Hepatocyte (in vitro differentiated cells): ENCODE measurements at places on chromosomes 2 and 18. TPM values are rescaled to one million over a fixed set of nuclear protein-coding genes. Genes with fewer than 3 reads are reported as not detected.
A peak's percentile ranks its signal among the peaks of the same experiment; 100 is the strongest.

The SPATA3 gene
- total RNA-seq: not detected in 2 replicates

The SERPINB10 gene
- 0.93 TPM in 1 of 2 replicates, not detected in the other for total RNA-seq

- DNase-seq: peak; percentile 19
These were observed 709.1 kb upstream of the CHAC2 start for GRCh38 chr2:53058526-53058925.

The APOB gene
- total RNA-seq: 804 and 814 TPM in 2 replicates

DNA sequence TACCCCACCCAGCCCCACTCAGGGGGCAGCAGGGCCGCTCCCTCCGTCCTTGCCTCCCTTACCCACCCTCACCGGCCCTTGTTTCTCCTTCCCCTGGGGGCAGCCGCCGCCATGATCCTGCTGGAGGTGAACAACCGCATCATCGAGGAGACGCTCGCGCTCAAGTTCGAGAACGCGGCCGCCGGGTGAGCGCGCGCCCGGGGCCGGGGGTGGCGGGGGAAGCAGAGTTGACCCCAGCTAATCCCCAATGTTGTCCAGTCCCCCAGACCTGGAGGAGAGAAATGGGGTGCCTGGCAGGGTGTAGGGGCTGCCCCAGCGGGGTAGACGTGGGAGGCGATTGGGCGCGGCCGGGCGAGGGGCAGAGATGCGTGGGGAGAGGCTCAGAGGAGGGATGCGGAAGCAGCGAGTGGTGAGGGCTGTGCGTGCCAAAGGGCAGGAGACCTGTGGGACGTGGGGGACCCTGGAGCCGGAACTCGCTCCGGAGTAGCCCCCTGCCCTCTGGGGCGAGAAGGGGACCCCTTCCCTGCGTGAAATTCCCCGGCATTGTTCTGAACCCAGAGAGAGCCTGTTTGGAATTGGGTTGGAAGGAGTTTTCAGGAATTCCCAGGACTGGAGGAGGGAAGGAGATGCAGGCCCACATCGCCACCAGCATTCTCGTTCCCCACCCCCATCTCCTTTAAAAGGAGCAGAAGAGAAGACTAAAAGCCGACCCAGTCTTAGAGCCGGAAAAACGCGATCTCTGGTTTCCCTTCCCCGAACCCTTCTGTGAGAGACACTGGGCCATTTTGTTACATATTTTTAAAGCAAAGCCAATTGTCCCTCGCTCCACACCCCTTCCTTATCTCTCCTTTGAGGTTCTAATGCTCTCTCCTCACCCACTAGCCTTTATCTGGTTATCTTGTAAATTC lies 625 bp downstream of the ARPC2 start:
- DNase-seq: peak; percentile 76
